ENCODE measurements at places on chromosomes 7 and 10.

DNA sequence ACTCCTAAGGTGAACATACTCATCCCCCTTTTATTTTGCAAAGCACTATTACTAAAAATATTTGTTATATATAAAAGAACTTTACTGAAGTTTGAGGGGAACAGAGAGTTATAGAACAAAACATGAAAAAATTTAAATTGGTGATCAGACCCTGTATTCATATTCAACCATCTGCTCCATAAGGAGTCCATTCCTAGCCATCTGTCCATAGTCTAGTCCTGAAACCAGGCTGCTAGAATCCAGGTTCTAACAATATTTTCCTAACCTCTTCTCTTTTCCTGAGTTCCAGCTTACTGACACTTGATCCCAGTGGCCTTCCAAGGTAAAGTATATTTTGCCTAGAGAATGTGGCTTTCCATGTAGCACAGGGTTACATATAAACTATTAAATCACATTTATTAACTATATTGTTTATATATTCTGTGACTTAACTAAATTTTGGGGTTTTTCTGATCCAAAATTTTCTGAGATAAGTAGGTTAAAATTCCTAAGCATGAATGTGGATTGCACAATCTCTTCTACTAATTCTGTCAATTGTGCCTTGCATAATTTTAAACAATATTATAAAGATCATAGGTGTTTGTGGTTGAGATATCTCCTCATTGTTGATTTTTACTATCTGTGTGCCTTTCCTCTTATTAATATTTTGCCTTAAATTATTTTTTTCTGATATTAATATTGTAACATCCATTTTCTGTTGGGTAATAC, 137.6 kb upstream of the MAGI2 start:
- no peak for DNase-seq

GRCh38 chr7:16295558-16295957, 125.8 kb downstream of the CRPPA start:
- no peak for DNase-seq

- peak; percentile 70 for DNase-seq
Observed at GRCh38 chr7:140326116-140326928, 72.0 kb downstream of the SLC37A3 start.

- no peak for DNase-seq
Observed at GRCh38 chr10:119177708-119178371, 772 bp downstream of the PRDX3 start.

- DNase-seq: no peak
Observed at GRCh38 chr10:124736491-124737136, 7.6 kb downstream of the FAM53B start.

DNA sequence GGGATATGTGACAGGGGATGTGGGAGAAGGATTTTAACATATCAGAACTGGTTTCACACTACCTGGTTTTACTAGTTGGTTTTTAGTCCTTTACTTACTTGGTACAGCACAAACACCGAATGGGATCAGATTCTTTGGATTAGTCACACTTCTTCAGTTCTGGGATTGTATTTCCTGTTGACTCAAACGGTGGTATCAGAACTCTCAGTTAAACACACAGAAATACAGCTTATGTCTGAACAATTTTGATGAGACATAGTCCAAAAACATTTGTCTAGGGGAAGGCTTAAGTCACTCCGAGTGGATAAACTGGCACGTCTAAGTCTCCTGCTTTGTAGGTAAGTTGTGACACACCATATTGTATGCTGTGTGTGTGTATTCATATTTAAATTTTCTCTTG, 480.5 kb downstream of the PHTF2 start:
- no peak for DNase-seq

GRCh38 chr10:3485057-3485686, 299.8 kb downstream of the KLF6 start:
- DNase-seq: peak; percentile 36
